ENCODE measurements at places on chromosomes 12 and 14.
A peak's percentile ranks its signal among the peaks of the same experiment; 100 is the strongest.

GRCh38 chr14:92993302-92993701, 70.4 kb downstream of the CHGA start:
- DNase-seq = no peak

DNA sequence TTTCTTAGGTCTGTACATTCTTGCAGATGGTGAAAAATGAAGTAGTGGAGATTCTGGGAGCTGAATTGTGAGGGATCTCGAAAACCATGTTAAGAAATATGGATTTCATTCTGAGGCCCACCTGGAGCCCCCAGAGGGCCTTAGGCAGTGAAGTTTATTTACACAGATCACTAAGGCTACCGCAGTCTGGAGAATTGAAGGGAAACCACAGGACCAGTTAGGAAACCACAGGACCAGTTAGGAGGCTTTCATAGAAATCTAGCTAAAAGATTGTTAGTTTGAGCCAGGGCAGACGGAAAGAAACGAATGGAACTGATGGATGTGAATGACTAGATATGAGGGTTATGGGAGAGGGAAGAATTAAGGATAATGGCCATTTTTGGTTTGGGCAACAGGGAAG, 7.2 kb downstream of the CBLN3 start:
- no peak for DNase-seq

GRCh38 chr14:106044949-106045596, 518.7 kb downstream of the TMEM121 start:
- DNase-seq = no peak

DNA sequence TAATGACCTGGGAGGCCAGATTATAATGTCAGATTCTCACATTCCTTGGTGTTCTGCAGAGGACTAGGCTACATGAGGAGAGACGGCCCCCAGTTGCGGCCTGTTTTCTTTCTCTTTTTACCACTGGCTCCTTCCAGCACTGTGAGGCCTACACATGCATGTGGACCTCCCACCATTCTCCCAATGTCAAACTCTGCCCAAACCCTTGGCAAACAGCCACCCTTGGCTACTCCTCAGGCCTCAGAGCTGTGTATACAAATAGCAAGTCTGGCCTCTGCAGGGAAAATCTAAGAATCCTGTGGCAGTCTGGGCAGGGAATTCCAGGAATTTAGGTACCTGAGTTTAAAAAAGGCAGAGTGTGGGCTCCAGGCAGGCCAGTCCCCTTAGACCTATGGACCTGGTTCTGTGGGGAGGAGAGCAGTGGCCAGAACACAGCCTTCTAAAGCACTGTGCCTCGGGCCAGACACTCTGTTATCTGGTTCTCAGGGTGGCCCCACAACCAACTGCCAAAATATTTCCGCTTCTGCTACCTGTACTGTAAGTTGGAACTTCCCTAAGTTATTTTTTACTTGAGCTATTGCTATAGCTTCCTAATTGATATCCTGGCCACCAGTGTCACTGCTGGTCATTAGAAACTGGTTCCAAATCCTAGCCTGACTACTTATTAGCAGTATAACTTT, 19.9 kb upstream of the NEDD1 start:
- peak; percentile 51 for DNase-seq

DNA sequence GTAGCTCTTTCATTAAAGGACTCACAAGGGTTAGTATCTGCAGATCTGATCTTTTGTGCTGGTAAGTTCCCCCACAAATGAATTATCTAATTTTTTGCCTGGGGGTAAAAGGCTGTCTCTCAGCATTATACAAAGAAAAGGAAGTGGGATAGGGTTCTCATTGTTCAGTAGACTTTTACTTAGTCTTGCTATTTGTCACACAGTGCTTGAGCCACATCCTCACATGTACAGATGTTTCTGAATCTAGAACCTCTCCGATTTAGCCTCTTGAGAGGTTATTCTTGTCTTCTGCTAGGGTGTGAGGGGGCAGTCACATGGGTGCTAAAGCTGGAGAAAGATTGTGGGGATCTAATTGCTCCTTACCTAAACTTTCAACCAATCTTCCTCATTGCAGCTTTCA, 93.0 kb downstream of the SLC41A2 start:
- DNase-seq = no peak
